ENCODE measurements at places on chromosomes 3 and 15. TPM values are rescaled to one million over a fixed set of nuclear protein-coding genes. Genes with fewer than 3 reads are reported as not detected.

CFAP91 gene
- 0.70 TPM for total RNA-seq

DNA sequence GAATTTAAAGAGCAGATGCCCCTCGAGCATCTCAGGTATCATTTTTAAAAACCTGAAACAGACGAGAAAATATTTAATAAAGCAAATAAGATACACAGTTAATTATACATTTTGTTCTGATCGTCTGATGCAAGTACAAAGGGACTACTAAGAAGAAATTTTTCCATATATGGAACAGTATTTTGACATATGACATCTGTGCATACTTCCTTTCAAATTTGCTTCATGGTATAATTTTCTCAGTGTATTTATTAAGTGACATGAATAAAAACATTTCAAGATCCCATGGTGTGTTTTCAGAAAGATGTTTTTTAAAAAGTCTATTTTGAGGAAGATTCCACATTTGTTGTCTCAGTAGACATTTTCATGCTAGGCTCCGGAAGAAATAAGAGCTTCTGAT is 208.1 kb downstream of the VGLL3 start:
- DNase-seq, result no peak

DNA sequence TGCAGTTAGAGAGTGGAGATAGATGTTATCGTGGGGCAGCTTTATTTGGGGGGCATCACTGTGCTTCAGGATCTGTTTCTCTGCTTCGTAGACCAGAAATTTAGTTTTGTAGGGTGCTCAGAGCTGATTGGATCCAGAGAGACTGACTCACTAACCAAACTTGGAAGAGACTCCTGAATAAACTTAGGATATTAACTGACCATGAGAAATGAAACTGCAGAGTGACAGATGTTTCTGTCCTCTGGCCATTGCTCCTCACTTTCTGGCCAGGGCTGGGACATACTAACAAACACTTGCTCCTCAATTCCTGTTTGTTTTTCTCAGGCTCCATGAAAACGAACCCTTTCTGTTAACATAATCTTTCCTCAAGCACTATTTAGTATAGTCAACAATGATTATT is 4.3 kb downstream of the ZNF592 start:
- no peak for DNase-seq

HCN4 gene
- total RNA-seq, result 0.06 TPM

- DNase-seq, result no peak
These were observed 69.0 kb downstream of the LINGO1 start for GRCh38 chr15:77563623-77564156.

- no peak for DNase-seq
These were observed 349.2 kb upstream of the CCDC54 start for GRCh38 chr3:107028086-107028485.

DNA sequence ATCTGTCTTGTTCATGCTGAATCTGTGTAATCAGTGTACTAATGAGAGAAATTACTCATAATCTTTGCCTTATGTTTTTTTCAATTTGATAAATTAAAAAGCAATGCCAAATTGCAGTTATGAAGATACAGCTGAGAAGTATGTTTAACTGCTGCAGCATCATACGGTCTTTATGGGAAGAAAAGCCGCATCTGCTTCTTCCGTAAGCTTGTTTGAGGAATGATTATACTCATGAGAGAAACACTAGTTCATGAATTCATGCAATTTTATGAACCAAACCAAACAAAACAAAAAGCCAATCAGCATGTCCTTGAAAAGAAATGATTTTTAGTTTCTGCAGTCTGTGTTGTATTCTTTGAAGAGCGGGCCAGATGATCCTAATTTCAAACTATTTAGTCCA is 275.9 kb upstream of the ARHGEF26 start:
- no peak for DNase-seq

DNA sequence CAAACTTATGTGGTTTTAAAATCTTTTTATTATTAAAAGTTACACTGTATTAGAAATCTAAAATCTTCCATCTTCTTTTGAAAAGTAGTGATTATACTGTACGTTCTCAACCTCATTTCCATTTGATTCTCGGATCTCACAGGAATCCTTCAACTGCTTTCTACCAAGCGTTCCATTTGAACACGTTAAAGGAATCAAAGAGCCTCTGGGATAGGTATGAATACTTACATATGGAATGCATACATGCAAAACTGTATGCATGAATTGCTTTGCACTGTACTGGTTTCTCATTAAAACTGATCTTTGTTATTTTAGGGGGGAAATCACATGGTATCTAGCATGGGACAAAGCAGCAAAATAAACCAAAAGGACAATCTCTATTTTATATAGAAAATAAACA is 14.8 kb downstream of the TSC22D2 start:
- DNase-seq, result no peak

DNA sequence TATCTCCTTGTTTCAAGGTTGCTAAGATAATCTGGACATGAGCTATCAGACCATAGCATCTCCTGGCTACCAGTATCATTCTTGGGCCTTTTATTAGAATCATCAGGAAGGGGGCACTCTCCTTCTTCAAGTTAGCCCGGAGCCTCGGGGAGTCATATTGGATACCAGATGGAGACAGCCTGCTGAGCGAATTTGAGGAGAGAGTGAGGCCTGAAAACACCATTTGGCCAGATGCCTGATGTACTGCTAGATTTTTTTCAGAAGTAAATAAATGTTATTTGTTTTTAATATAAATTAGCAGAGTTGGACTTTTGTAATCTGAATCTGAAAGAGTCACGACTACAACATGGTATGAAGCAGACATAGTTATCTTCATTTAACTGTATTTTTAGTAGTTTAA is 848.6 kb downstream of the IGSF11 start:
- DNase-seq, result no peak

DUOXA2 gene
- total RNA-seq, result not detected

GRCh38 chr3:4514916-4515315 is 21.8 kb downstream of the ITPR1 start:
- DNase-seq, result no peak

GRCh38 chr15:41011055-41011815 is 58.0 kb downstream of the CHAC1 start:
- DNase-seq, result no peak

GRCh38 chr15:40855706-40856234 is 11.9 kb downstream of the SPINT1 start:
- DNase-seq, result no peak

CLDN1 gene
- total RNA-seq, result 63.1 TPM

DNA sequence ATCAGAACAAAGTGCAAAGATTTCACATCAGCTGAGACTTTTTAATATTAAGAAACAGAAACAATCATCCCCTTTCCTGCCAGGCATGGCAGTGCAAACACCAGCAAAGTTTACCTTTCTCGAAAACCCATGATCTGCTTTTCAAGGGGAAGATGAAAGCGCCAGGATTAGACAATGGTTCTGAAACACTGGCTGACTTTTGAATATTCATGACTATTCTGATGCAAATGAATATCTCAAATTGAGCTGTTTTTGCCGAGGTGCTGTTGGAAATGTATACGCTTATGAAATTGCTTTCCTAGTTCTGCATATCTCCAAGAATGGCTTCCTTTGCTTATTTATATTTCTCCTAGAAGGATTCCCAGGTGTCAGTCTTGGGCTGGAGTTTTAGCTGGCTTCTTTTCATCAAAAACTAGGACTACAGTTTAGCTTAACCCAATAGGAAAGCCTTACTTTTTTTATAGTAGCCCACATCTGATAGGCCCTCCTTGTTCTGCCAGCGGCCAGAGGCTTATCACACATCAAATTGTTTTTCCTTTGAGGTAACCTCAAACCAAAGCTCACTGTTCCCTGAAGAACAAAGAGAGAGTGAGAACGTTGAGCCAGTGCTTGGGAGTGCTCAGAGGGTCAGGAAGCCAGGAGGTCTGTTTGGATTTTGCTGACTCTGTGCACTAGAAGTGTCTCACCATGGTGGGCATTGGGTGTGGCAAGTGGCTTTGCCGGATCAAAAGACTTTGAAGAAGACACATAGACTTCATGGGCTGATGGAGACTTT is 74.0 kb upstream of the PLCL2 start:
- no peak for DNase-seq

ALS2CL gene
- total RNA-seq, result 7.8 TPM

DNA sequence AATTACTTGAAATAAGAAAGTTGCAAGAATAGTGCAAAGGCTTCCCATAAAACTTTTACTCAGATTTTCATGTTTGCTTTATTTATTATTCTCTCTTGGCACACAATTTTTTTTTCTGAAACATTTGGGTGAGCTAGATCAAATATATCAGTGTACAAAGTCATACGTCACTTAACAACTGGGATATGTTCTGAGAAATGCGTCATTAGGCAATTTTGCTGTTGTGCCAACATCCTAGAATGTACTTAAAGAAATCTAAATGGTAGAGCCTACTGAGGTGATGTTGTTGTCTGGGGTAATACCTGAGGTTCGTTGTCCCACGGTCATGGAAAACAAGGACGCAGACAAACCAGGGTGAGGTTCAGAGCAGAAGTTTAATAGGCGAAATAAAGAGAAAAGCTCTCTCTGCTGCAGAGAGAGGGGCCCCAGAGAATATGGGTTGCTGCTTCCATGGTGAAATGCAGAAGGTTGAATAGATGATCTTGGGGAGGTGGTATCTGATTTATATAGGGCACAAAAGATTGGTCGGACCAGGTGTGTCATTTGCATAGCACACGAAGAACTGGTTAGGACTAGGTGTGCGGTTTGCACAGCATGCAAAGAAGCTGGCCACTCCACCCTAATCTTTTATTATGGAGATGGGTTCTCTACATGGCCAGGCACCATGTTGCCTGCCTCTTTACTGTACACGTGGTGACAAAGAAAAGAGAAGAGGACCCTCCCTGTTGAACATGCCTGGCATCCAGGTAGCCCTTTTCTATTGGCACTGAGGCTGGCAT is 8.8 kb upstream of the GRAMD1C start:
- no peak for DNase-seq

CYP1A1 gene
- 3.7 TPM for total RNA-seq

DNA sequence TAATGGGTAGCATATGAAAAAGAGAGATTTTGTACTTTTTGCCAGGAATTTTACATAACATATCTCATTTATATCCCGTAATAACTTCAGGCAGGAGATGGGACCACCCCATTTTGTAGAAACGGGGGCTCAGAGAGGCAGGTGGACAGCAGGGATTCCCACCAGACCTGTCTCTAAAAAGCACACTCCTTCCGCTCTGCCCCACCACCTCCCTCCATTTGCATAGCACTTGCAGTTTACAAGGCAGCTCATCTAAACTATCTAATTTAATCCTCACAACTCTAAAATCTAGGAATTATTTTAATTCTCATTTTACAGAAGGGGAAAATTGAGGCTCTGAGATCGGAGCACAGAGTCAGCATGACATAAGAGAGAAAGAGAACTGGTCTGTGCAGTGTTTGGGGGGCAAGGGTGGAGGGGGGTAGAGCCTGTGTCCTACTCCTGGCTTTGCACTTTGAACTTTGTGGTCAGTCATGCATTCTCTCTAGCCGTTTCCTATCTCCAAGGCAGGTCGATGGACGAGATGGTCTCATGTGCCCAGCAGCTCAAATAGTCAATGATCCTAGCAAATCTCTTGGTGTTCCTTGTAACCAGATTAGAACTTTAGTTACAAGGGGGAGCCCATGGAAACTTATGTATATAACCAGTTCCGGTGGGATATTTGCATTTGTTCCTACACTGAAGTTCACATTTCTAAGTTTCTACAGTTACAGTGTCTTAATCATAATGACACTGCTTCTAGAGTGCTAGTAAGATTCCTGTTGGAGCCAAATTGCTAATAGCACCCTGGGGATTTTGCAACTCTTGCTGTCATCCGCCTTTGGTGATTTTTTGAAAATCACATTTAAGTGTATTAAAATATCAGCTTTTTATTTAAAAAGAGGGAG is 18.6 kb downstream of the CRYGS start:
- no peak for DNase-seq

DNA sequence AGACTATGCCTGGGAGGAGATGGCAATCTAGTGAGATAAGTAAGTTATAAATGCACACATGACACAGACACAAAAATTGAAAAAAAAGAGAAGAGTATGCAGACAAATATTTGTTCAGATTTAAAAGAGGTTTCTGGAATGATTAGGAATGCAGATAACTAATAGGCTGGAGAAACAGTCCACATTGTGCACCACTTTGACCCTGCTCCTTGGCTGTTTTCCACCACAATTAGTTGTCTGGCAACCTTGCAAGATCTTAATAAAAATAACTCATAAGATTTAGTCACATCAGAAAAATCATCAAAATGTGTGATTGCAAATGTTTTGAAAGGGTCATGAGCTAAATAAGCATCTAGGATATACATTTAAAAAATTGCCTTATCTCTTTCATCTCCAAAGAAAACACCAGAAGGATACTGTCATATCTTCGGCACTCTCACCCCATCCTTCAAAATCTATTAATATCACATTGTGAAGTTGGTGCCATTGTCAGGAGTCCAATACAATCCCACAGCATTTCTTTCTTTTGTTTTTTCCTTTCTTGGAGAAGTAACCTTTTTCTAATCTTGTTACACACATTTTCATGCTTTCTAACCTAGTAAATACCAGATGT is 153.7 kb upstream of the KCNMB2 start:
- no peak for DNase-seq

- no peak for DNase-seq
These were observed 63.1 kb downstream of the C3orf70 start for GRCh38 chr3:185089751-185090150.

DNA sequence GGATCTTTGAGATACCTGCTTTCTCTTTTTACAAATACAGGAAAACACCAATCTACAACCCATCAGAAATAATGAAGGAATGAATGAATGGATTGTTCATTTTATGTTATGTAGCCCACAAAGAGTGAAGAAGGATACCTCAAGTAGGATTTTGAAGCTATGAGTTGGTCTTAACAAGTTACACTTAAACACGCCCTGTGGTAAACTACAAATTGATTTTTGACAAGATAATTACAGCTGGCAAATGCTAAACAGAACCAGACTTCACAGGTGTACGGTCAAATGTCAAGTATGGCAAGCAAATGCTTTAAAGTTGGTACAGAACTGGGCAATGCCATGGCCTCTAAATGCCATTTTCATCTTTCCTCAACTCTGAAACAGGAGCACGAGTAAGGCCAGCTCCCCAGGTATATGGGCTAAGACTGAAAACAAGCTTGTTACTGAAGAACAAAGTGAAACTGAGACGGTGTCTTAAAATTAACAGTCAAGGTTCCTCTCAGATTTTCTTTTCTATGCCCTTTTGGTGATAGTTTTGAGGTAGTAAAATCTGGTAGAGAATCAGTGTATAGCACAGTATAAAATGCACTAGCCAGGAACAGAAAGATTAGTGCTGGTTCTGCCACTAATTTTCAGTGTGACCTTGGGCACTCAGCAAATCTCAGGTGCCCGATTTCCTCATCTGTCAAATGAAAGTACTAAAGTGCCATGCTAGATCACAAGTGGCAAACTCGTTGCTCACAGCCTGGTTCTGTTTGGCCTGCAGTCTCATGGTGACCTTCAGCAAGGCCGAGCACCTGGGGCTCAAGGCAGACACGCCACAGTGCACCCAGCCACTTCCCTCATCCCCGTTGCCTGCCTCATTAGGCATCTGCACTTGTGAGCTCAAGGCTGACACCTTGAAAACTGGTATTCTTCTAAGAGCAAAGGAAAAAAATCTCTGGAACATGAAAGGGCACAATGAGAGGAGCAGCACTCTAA is 9.5 kb downstream of the RUVBL1 start:
- DNase-seq, result no peak

DNA sequence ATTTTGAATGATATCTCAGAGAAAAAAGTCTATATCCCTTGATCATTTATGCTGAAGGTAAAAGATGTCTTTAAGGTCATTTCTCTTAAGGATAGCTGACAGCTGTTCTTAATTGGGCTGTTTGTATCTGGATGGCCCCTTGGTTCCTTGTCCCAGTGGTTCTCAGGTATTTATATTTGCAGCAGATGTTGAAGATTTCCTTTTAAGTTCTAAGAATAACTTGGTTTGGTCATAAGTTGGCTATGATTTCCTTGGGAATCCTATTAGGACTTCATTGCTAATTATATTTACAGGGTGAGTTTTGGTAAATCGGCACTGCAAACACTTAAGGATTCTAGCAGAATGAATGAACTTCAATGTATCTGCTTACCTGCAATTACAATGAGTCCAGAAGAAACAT is 460.4 kb upstream of the SGO1 start:
- no peak for DNase-seq
